Fibroblast of the conjunctiva (primary cell): ENCODE measurements at places on chromosomes 11 and 22.

- DNase-seq, result no peak
Measured at GRCh38 chr11:26478710-26479109, 93.4 kb downstream of the MUC15 start.

GRCh38 chr11:61287338-61287977, 7.7 kb downstream of the VWCE start:
- DNase-seq, result no peak

GRCh38 chr22:31247726-31248125, 35.6 kb downstream of the LIMK2 start:
- DNase-seq, result no peak

GRCh38 chr11:109894242-109894641, 198.9 kb upstream of the ZC3H12C start:
- no peak for DNase-seq

DNA sequence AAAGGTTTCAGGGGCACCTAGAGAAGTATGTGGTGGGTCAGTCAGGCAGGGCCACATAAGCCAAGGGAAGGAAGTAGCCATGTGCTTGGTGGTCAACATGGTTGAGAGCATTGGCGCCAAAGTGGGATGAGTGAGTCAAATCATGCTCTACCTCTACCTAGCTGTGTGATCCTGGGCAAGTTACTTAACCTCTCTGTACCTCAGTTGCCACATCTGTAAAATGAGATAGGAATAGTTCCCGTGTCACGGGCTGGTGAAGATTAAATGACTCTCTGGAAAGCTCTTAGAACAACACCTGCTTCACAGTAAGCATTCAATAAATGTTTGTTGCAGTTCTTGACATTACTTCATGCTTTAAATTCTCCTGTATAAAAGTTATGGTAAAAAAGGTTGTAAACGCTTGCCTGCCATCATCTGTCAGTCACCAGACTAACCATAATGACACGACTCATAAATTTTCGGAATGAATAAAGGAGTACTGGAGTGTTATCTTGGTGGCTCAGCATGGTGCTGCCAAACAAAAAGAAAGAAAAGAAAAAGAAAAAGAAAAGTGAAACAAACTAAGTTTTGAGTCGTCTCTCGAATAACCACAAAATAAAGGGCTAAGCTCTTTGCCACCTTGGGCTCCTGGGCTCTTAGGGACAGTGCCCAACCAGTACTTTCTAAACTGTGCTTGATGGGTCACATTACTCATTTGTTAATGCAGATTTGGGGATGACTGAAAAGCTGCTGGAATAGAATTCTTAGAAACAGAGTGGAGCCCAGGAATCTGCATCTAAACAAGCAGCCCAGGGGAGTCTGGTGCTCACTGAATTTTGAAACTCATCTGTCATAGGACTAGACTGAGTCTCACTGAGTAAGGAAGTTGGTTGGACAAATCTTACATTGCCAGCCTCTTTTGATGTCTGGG, 107.6 kb downstream of the LDLRAD3 start:
- DNase-seq, result no peak

GRCh38 chr11:134504146-134504905, 92.3 kb upstream of the B3GAT1 start:
- no peak for DNase-seq

DNA sequence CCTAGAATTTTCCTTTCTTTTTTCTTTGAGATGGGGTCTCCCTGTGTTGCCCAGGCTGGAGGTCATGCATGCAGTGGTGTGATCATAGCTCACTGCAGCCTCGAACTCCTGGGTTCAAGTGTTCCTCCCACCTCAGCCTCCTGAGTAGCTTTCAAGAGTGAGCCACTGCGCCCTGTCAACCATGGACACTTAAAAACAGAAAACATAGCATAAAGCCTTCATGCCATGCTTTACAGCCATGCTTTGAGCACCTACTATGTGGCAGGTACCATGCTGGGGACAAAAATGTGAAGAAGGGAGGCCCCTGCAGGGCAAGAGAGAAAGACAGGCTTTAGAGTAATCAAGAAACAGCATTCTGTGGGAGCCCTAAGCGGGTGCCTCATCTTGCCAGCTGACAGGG, 13.7 kb upstream of the GNB1L start:
- no peak for DNase-seq
